ENCODE measurements at places on chromosomes 11 and 22. TPM values are rescaled to one million over a fixed set of nuclear protein-coding genes. Genes with fewer than 3 reads are reported as not detected.

PATZ1 gene
- total RNA-seq = 2.2 TPM

CXCR5 gene
- total RNA-seq = not detected

TMEM184B gene
- 55.1 TPM for total RNA-seq

PRR33 gene
- total RNA-seq = not detected

KCNJ1 gene
- not detected for total RNA-seq

ARHGAP8 gene
- 13.0 TPM for total RNA-seq

ST14 gene
- 225 TPM for total RNA-seq

PTGDR2 gene
- total RNA-seq = 2.7 TPM

BTG4 gene
- not detected for total RNA-seq

CDHR5 gene
- not detected for total RNA-seq

SLC22A9 gene
- total RNA-seq = not detected

RAPSN gene
- 0.38 TPM for total RNA-seq

CLTCL1 gene
- 7.7 TPM for total RNA-seq

USP35 gene
- total RNA-seq = 7.0 TPM

HSPB2 gene
- not detected for total RNA-seq

OR51B5 gene
- total RNA-seq = 0.57 TPM

TESMIN gene
- total RNA-seq = 4.4 TPM

MUC6 gene
- not detected for total RNA-seq

OR4D5 gene
- not detected for total RNA-seq

SCGB1A1 gene
- total RNA-seq = not detected

ZNF408 gene
- total RNA-seq = 14.1 TPM

HEPHL1 gene
- total RNA-seq = 5.5 TPM

PHLDA2 gene
- total RNA-seq = 10.9 TPM

TOB2 gene
- 23.8 TPM for total RNA-seq

CNTF gene
- 1.7 TPM for total RNA-seq

CPT1B gene
- total RNA-seq = 6.7 TPM

SCN3B gene
- 0.83 TPM for total RNA-seq

C11orf86 gene
- not detected for total RNA-seq

FDX1 gene
- total RNA-seq = 22.2 TPM

OR8D4 gene
- total RNA-seq = not detected

FGF3 gene
- not detected for total RNA-seq

OR5D18 gene
- total RNA-seq = not detected

HORMAD2 gene
- not detected for total RNA-seq

KCNC1 gene
- not detected for total RNA-seq

MS4A12 gene
- total RNA-seq = not detected

BARX2 gene
- total RNA-seq = 102 TPM

HBB gene
- total RNA-seq = 1.6 TPM

CHRM1 gene
- not detected for total RNA-seq

CCDC73 gene
- not detected for total RNA-seq

GSTT4 gene
- not detected for total RNA-seq

SLC22A8 gene
- total RNA-seq = not detected

PRAME gene
- not detected for total RNA-seq

OR56A1 gene
- not detected for total RNA-seq

MUC5AC gene
- total RNA-seq = under 0.01 TPM

CCDC89 gene
- total RNA-seq = 0.18 TPM

ADM2 gene
- total RNA-seq = under 0.01 TPM

DSCAML1 gene
- total RNA-seq = 0.04 TPM

LDHAL6A gene
- not detected for total RNA-seq

RBMXL2 gene
- total RNA-seq = not detected

DRD2 gene
- total RNA-seq = not detected

WT1 gene
- total RNA-seq = not detected

ESAM gene
- 23.1 TPM for total RNA-seq

GTSE1 gene
- total RNA-seq = 4.2 TPM

C11orf91 gene
- total RNA-seq = not detected

KDELR3 gene
- total RNA-seq = 1.6 TPM

INPP5J gene
- total RNA-seq = 1.1 TPM

BSCL2 gene
- 30.4 TPM for total RNA-seq

MMP8 gene
- not detected for total RNA-seq

C1QTNF5 gene
- 5.8 TPM for total RNA-seq

TREH gene
- total RNA-seq = 0.09 TPM
